ENCODE measurements at places on chromosomes 3 and 15.

DNA sequence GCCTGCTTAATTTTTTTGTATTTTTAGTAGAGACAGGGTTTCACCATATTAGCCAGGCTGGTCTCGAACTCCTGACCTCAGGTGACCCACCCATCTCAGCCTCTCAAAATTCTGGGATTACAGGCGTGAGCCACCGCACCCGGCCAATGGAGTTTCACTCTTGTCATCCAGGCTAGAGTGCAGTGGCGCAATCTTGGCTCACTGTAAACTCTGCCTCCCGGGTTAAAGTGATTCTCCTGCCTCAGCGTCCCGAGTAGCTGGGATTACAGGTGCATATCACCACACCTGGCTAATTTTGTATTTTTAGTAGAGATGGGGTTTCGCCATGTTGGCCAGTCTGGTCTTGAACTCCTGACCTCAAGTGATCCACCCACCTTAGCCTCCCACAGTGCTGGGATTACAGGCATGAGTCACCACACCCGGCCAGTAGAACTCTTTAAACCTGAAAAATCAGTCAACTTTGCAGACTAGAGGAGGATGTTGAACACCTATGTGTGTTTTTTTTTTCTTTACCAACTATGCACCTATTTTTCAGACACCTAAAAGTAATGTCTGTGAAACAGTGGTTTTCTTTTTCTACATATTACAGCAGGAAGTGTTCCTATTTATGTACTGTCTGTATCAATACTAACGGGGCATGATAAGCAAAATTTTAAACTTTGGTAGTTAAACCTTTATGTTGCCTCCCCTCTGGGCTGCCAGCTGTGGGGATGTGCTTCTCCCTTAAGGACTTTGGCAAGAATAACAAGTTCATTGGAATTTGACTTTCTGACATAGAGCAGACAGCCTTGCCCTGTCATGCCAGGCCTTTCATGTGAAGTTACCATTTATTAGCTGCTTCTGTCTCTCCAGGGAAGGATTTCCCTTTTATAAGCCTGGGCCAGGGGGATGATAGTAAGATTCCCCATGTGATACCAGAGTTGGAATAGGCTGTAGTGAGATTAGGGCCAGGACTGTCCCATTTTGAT, 8.1 kb downstream of the ARIH2 start:
- no peak for DNase-seq

GRCh38 chr3:17044855-17045254, 160.1 kb downstream of the PLCL2 start:
- DNase-seq: no peak

DNA sequence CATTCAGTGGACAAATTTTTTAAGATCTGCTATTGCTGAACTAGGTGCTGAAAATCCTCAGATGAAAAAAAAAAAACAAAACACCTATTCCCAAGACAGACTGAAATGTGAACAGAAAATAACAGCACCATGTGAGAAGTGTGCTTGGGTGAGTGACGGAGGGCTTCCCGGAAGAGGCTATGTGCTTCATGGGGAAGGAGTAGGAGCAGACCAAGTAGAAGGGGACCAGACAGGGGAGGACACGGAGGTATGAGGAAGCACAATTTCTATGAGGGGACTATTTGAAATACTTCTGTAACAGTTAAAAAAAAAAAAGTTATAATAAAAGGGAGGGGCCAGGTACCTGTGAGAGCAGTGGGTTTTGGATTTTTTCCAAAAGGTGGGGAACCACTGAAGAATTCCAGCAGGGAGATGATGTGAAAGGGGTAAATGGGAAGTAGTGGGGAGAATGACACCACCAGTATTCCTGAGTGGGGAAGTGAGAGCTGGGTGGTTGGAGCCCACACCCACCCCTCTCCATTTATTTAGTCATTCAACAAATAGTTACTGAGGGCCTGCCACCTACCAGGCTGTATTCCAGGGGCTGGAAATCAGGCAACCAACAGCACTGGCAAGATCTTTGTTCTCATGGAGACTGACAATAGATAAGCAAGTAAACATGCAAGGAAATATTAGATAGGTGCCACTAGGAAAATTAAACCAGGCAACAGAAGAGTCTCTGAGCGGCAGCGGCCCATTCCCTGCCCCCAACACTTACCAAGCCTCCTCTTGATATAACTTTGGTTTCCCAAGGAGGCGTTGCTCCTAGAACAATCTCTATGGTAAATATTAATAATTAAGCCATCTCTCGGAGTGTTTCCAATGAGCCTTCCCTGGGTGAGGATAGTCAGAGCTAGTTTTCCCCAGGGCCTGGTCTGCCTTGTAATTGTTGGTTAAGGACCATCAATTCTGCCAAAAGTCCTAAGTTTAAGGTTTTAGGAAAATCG, 3.8 kb upstream of the USP3 start:
- DNase-seq: no peak

GRCh38 chr3:73144276-73144675, 82.8 kb downstream of the EBLN2 start:
- DNase-seq: no peak

DNA sequence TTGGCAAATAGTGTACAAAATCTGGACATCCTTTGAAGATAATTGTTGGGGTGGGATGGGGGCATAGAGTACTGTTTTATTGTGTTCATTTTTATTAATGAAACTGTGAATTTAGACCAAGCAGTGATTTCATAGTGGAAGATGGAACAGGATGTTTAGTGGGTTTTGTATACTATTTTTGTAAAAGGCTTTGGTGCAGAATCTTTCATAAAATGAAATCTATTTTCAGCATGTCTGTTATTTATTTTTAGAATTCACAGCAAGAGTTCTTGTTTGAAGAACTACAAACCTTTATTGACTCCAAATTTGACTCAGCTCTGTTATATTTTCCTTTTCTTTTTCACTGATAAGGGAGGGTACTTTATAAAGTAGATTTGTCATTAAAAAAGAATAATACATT, 145.4 kb downstream of the AKAP13 start:
- no peak for DNase-seq

Data from naive B cell (primary cell).